ENCODE measurements at places on chromosomes 6 and 20.

- no peak for DNase-seq
These were observed 124.6 kb downstream of the ANKS1A start for GRCh38 chr6:35013701-35014100.

DNA sequence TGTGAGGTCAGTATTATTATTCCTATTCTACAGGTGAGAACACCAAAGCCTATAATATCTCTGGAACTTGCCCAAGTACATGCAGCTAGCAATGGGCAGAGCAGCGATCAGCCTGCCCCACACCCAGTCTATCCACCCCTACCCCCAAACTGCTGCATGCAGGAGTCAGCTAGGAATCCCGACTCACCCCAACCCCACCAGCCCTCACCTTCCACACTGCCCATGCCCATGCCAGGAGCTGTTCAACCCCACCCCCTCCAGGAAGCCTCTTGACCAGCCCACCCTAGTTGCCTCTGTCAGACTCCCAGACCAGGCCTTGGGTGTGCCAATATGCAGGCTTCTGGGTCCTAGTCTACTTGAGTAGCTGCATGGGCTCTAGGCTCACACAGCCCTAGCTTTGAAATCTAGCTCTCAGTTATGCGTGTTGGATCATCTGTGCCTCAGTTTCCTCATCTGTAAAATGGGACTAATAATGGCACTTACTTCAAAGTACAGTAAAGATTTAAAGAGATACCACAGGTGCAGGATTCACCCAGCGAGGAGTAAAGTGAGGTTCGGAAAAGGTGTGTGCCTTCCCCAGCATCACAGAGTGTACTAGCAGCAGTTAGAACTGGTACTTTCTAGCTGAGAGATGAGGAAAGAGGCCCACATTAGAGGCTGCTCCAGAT is 173.2 kb downstream of the VEGFA start:
- DNase-seq = no peak

- no peak for DNase-seq
These were observed 11.4 kb upstream of the TSPYL4 start for GRCh38 chr6:116265041-116265829.

DNA sequence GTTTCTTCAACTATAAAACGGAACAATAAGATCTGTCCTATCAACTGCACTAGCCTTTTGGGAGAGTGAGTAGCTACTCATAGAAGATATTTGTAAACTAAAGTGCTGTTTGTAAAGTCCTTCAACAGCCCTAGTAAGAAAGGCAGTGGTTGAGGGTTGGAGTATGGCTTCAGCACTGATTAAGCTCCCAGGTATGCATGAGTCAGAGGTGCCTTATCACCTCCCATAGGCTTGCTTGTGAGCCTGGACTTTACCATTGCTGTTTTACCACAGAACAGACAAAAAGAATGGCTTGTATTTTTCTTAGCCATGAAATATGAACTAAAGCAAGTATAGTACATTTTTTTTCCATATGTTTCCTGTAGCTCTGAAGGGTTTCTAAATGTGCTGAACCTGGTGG is 44.1 kb downstream of the SAMD3 start:
- DNase-seq = no peak

DNA sequence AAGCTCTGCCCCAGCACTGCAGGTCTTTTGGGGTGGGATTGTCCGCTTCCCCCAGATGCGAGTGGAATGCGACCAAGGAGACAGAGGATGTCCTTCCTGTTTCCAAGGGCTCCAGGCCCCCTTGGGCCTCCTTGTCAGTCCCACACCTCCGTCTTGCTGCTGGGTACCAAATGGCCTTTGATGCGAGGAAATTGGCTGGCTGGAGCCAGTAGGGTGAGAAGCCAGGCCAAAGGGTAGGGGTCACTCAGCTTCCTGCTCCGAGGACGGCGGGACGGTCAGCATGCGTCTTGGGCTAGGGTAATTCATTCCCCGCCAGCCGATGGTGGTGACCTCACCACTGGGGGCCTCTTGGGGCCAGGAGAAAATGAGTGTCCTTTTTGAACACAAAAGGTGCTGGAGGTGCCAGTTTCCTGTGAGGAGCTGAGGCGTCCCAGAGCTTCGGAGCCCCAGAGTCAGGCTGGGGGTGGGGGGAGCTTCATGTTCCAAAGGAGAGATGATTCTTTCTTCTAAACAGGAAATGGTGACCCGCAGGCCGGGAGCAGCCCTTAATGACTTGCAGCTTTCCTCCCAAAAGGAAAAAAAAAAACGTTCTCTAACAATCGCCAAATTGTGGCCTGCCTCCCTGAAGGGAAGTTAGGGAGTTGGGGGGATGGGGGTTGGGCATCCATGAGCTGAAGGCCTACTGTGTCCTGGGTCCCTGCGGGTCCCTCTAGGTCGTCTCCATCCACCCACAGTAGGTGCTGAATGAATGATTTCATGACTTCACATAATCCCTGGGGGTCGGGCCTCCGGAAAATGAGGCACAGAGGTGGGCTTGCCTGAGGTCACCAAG is 6.7 kb downstream of the SNAI1 start:
- no peak for DNase-seq

DNA sequence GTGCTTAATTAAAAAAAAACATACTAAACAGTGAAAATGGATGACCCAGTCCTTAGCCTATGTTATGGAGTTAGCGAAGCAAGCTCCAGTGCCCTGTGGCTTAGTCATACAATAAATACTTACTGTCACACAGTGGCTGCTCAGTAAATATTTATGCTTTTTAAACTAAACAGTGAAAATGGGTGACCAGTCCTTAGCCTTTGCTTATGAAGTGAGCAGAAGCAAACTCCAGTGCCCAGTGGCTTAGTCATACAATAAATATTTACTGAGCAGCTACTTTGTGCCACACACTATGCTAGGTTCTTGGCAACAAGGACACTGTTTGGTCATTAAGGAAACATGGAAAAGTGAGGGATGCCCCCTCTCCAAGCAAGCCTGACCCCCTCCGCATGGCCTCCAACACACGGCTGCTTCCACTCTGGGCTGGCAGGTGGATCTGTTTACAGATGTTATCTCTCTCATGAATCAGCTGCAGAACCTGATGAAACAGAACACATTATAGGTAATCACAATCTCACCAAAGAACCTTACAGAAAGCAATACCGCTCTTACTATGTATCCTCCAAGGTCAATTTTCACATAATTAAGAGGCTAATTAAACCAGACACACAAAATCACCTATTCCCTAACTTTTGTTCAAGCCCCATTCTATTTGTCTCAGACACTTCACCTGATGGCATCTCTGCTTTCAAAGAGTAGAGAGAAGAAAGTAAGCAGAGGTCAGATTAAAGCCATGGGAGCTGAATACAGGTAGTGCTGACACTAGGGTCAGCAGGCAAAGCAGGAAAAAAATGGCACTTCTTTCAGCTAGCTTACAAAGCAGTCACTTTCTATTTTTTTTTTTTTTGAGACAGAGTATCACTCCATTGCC is 27.3 kb downstream of the CDK5RAP1 start:
- no peak for DNase-seq

GRCh38 chr6:111558690-111559187 is 46.9 kb downstream of the TRAF3IP2 start:
- no peak for DNase-seq

DNA sequence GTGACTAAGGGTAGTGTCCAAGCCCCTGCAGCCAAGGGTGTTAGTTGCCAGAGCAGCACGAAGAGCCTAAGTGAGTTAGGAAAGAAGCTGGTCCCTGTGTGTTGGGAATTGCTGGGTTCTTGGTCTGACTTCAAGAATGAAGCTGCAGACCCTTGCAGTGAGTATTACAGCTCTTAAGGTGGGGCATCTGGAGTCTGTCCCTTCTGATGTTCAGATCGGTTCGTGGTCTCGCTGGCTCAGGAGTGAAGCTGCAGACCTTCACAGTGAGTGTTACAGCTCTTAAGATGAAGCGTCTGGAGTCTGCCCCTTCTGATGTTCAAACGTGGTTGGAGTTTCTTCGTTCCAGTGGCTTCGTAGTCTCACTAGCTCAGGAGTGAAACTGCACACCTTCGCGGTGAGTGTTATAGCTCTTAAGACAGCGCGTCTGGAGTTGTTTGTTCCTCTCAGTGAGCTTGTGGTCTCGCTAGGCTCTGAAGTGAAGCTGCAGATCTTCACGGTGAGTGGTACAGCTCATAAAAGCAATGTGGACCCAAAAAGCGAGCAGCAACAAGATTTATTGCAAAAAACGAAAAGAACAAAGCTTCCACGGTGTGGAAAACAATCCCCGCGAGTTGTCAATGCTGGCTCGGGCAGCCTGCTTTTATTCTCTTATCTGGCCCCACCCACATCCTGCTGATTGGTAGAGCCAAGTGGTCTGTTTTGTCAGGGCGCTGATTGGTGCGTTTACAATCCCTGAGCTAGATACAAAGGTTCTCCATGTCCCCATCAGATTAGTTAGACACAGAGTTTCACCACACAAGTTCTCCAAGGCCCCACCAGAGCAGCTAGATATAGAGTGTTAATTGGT is 31.8 kb downstream of the PXDC1 start:
- no peak for DNase-seq

GRCh38 chr6:35804996-35805736 is at the start of gene LHFPL5:
TSS of gene LHFPL5 (plus strand) at chr6:35805352. CDS start at chr6:35805671, 319 bp downstream.
- no peak for DNase-seq

GRCh38 chr6:27601668-27602254 is 128.9 kb upstream of the ZNF184 start:
- no peak for DNase-seq

DNA sequence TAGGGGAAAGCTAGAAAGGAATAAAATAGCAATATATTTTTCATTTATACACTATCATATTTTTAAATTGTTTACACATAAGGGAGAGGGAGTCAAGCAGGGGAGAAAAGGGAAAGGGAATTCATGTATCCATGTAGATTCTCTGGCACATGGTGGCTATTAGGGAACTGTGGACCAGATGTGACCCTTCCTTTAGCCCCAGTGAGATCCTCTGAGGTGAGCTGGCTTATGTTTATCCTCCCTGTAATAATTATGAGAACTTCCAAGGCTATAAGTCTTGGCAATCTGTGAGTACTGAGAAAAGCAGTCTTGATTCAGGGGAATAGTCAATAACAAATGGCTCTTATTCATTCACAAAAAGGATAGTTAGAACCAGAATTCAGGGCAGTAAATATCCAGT is 42.6 kb downstream of the TSBP1 start:
- no peak for DNase-seq

DNA sequence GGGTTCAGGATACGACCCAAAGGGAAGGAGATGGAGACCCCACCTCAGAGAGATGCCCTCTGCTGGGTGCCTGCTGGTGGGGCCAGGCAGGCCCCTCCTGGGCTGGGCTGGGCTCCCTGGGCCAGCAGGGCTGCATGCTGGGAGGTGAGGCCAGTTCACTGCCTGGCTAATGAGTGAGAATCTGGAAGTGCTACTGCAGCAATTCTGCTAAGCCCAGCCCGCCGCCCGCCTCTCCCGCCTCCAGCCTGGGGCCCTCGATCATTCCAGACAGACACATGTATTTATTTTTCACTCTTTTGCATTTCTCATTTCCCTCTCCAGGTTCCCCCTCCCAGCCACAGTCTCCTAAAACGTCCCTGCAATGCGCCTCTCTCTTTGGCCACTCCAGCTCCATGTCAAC is 79.6 kb downstream of the CDH22 start:
- DNase-seq = no peak

GRCh38 chr6:42136508-42137193 is 5.8 kb downstream of the C6orf132 start:
- DNase-seq = no peak

DNA sequence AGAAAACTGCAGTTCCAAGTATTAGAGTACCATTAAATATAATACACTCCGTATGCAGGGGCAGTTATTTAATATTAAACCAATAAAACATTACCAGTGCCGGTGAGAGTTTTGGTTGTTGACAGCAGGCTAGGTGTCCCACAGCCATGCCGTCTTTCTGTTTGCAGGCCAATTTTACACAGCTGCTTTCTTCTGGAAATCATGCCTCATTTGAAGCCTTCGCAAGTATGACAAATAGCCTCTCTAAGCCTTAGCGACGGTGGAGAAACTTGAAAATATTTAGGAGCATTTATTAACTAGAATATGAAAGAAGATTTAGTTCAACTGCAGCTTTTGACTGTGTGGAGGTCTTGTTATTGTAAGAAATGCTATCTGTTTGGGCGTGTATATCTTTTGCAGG is 226.0 kb downstream of the BMP2 start:
- DNase-seq = no peak

DNA sequence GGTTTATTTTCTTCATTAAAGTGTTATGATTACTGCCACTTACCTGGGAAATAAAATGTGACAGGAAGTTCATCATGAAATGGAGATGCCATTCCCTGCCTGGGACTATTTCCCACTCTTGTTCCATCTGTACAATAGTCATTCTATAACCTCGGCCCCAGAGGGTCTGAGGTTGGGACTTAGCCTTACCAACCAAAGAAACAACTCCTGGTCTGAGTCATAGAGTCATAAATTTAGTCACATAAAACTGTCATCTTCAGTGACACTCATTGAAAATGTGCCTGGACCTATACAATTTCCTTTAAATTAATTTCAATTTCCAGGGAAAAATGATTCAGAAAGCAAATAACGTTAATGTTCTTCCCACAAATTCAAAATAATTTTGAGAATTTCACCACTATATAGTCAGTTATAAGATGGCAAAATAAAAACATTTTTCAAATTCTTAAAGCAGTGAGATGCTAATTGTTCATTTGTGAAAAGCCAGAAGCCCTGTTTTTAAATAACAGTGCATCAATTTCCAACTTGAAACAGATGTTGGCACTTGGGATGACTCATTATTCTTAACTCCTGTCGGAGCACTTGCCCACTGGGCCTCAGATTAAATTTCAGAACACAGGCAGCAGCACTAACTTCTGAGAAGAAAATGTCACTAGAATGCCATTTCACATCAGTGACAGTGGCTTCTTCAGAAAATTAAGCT is 201.2 kb upstream of the SMLR1 start:
- no peak for DNase-seq

Measured in CD4-positive, alpha-beta T cell treated with Interleukin-4 for 4 hours (primary cell).